ENCODE measurements at places on chromosomes 5 and 9.

- no peak for DNase-seq
Observed at GRCh38 chr5:59267033-59267432, 626.5 kb downstream of the PDE4D start.

DNA sequence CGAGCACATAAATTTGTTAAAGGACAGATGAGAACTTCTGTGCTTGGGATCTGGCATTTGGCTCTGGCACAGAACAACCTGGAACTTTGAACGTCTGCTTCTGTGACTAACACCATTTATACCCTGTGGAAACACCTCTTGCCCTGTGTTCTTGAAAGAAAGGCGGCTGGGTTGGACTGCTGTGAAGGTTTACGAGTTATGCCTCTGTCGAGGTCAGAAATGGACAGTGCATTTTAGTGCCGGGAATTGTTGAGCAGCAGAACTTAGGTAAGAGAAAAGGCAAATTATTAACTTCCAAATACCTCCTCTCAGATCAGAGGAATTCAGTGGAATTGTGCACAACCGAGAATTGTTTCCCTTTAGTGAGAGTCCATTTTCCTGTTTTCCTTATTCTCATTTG lies 14.1 kb upstream of the INIP start:
- DNase-seq, result no peak

GRCh38 chr5:141969783-141970771 lies 1.2 kb downstream of the RNF14 start:
- DNase-seq, result peak; percentile 76

DNA sequence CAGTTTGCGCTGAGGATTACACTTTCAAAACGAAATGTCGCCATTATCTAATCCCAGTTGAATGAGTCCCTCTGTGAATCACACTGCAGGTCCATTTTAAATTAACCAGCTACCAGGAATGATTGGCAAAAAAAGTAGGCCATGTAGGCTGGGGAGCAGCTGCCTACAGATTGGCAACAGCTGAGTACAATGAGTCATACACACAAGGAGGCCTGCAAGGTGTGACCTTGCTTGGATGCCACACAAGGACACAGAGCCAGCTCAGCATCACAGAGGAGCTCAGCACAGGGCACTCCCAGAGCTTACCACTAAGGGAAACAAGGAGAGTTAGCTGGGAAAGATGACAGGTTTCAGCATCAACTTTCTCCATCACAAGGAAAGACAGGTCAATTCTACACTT lies 12.9 kb downstream of the HAVCR1 start:
- DNase-seq, result no peak

- no peak for DNase-seq
Observed at GRCh38 chr5:42923710-42924109, 112.0 kb upstream of the SELENOP start.

DNA sequence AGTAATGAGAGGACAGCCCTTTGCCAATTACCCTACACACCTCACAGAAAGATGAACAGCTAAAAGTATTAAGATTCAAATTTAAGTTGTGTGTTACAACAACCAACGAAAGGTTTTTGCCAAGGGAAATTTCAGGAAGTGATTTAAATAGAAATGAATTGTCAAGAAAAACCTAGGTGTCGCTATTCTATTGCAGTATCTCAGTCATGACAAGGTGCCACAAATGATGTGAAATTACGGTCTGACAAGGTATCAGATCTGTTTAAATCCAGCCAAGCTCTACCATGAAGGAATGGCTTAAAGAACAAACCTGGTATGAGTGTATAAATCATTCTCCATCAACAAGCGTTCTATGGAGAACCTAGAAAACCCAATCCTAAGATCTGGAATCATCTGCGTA lies 189.7 kb downstream of the ATPSCKMT start:
- DNase-seq, result no peak

GRCh38 chr9:134827993-134828392 lies 52.6 kb upstream of the FCN2 start:
- DNase-seq, result no peak

- DNase-seq, result no peak
Observed at GRCh38 chr5:72266862-72267261, 53.2 kb downstream of the MRPS27 start.

DNA sequence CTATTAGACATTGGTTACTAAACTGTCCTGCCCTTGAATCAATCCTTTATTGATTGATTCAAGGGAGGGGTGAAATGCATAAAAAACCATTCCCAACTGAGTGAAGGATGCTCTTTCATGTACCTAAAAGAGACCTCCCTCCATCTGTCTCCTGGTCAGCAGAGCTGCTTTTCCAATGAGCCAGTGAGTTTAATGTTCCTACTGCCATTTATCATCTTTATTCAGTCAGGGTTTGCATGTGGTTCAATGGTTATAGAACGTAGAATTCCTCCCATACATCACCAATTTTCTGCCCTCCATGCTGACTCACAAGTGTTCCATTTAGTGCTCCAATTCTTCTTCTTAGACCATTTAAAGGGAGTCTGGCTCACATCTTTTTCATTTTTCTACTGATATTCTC lies 199.1 kb upstream of the PCSK5 start:
- DNase-seq, result no peak

DNA sequence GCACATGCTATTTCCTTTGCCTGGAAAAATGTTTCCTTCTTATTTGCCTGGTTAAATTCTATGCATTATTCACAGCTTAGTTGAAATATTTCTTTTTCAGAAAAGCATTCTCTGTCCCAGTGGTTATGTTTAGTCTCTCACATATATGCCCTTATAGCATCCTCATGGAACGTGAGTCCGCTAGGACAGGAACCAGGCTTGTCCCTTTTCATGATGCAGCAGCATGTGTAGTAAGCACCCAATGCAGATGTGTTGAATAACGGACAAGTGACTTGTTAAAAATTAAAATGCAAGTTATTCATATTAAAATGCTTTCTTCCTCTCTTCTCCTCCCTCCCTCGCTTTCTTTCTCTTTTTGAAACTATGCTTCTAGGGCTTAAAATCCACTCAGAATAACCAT lies 349.3 kb downstream of the GLIS3 start:
- no peak for DNase-seq

- no peak for DNase-seq
Observed at GRCh38 chr5:56575821-56576220, 239.5 kb upstream of the MAP3K1 start.

DNA sequence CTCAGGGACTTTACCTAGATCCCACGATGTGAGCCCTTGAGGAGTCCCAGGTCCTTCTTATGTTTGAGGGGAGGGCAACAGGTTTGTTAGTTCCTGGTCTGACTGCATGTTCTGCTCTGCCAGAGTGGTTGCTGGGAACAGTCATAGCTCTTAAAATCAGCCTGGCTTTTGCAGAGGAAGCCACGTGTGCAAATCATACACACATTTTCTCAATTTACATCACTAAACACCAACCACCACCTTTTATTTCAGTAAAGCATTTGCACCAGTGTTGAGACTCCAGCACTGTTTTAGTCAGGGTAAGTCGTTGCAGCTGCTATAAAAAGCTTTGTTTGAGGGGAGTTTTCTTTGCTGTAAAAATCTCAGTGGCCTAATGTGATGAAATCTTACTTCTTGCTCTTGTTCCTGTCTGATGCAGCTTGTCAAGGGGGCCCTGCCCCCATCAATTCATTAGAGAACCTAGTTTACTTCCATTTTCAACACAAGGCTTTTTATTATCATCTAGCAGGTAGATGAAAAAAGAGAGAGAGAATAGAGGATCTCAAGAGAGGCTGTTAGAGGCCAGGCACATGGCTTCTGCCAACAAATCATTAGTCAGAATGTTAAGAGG lies 70.3 kb upstream of the VCAN start:
- DNase-seq, result peak; percentile 5

- DNase-seq, result no peak
Observed at GRCh38 chr9:10071579-10071978, 541.2 kb downstream of the PTPRD start.

DNA sequence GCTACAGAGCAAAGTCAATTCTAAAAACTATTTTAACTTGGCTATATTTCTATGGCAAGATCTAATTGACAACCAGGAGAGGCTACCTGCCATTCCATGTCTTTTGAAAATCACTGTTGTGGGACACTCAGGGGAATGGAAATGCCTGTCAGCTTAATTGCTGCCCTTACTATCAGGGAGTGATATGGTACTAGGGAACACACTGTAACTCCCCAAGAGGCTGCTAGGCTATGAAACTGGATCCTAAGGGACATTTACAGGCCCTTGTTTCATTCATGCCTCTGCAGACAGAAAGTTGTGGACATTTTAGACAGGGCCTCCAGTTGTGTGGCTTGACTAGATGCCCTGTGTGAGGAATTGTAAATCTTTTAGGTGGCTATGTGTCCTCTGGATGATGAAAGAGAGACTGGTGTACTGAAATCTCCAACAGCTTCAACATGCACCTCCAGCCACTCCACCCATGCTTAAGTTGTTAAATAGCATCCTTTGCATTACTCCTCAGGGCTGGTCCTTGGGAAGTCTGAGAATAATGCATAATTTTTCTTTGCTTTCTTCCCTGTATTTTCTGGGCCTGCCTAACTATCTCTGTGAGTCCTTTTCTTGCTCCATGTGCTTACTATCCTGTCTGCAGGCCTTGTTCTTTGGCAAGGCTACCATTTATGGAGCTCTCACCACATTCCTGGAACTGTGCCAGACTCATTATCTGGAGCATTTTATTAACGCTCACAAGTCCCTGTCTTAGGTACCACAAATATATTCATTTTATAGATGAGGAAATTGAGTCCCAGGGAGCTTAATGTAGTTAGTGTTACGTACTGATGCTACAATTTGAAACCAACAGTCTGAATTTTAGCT lies 3.2 kb downstream of the MROH2B start:
- DNase-seq, result no peak

DNA sequence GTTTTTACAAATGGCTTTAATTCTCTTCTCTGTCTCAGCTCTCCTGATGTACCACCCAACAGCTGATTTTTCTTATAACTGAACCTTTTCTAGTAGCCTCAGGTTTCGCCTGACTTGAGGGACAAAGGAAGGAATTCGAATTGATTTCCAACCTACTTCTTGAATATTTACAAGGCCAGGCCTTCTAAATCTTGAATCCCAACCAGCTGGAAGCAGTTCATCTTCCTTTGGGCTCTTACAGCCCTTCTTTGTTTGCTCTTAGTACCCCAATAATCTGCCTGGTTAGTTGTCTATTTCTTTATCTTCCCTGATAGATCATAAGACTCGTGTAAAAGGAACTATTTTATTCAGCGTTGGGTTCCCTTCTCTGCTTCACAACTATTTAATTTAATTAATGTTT lies 95.9 kb downstream of the NLN start:
- DNase-seq, result no peak

GRCh38 chr5:80114860-80115259 lies 79.7 kb downstream of the THBS4 start:
- no peak for DNase-seq

DNA sequence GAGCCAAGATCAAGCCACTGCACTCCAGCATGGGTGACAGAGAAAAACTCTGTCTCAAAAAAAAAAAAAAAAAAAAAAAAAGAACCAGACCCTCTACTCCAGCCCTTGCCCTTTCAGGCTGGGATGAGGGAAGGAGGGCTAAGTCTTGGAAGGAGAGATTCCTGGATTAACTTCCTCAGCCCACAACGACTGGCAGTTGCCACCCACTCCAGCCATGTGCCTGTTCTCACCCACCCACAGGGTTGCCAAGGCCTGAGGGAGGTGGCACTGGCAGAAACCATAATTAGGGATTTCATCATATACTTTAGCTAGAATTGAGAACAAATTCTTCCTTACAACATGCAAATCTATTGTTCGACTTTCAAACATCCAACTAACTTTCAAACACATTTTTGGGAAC lies 87.8 kb upstream of the SLC30A5 start:
- DNase-seq, result no peak

- no peak for DNase-seq
Observed at GRCh38 chr5:156155598-156155997, 171.4 kb upstream of the SGCD start.

DNA sequence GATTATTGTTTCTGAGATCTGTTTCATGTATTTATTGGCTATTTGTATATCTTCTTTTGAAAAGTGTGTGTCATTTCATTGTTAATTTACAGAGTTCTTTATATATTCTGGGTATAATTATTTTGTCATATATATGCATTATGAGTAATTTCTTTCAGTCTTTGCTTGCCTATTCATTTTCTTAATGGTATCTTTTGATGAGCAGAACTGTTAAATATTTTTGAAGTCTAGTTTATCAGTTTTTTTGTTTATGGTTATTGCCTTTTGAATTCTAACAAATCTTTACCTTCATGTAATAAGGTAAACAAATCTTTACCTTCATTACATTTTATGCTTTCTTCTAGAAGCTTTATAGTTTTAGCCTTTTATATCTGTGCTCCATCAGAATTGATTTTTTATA lies 66.4 kb downstream of the CSNK1G3 start:
- no peak for DNase-seq

- no peak for DNase-seq
Observed at GRCh38 chr5:33075731-33076130, 364.6 kb downstream of the NPR3 start.

DNA sequence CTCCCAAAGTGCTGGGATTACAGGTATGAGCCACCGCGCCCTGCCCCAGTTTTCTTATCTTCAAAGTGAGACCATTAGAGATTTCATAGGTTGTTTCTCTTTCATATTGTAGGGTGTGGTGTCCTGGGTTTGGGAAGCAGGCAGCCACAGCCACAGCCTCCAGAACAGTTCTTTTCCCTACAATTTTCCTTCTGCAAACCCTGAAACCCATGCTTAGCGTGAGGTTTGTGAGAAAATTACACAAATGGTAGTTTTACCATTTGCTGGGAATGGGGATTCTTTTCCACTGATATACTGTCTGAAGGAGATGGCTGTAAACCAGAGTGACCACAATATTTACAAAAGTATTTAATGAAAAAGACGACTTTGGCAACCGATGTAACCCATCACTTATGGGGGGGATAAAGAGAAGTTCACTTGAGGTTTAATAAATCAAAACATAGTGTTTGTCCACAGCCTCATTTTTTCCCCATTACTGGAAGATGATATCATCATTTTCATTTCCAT lies 26.7 kb upstream of the ECM2 start:
- no peak for DNase-seq

- no peak for DNase-seq
Observed at GRCh38 chr5:1734271-1734907, 65.2 kb downstream of the MRPL36 start.

GRCh38 chr5:65481171-65481581 lies 544 bp downstream of the ADAMTS6 start:
- DNase-seq, result no peak

GRCh38 chr9:138117101-138117750 lies 239.6 kb downstream of the CACNA1B start:
- DNase-seq, result no peak

GRCh38 chr9:100689635-100690034 lies 111.8 kb downstream of the CAVIN4 start:
- DNase-seq, result peak; percentile 26

GRCh38 chr5:140131967-140132409 lies 6.3 kb downstream of the IGIP start:
- DNase-seq, result no peak
